ENCODE measurements at places on chromosomes 13 and 19. TPM values are rescaled to one million over a fixed set of nuclear protein-coding genes. Genes with fewer than 3 reads are reported as not detected.

Gene KEAP1
- 40.9 TPM for total RNA-seq

Gene SIAH3
- total RNA-seq, result not detected

Gene GNA15
- not detected for total RNA-seq

Gene SMAD9
- total RNA-seq, result 4.0 TPM

Gene RFX1
- 1.1 TPM for total RNA-seq

Gene CTXN1
- total RNA-seq, result 3.6 TPM

Gene SIGLECL1
- 0.39 TPM for total RNA-seq

Gene ZNF880
- 1.0 TPM for total RNA-seq

Gene FBXO27
- total RNA-seq, result 4.5 TPM

Gene THAP8
- total RNA-seq, result 1.9 TPM

Gene CLDND2
- 0.97 TPM for total RNA-seq

Gene EPSTI1
- total RNA-seq, result 5.4 TPM

Measured in H4 (cell line).